ENCODE measurements at places on chromosomes 4 and X.
A peak's percentile ranks its signal among the peaks of the same experiment; 100 is the strongest.

DNA sequence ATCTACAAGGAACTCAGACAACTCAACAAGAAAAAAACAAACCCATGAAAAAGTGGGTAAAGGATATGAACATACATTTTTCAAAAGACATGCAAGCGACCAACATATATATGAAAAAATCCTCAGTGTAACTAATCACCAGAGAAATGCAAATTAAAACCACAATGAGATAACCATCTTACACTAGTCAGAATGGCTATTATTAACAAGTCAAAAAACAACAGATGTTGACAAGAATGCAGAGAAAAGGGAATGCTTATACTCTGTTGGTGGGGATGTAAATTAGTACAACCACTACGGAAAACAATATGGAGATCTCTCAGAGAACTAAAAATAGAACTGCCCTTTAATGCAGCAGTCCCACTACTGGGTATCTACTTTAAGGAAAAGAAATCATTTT, 12.1 kb downstream of the NIPAL1 start:
- DNase-seq = peak; percentile 32

DNA sequence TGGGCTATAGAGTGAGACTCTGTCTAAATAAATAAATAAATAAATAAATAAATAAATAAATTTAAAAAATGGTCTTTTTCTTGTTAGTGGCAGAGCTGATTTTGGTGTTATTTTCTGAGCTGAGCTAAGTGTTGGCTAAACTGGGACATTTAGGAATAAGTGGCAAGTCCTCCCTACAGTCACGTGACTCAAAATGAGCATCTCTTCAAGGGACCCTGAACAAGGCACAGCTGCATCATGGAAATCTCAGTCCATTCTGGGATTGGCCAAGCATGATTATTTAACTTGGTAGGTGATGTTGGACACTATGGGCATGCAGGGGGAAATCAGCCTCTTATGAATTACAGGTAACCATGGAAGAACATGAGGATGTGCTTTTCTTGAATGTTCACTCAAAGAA, 42.0 kb downstream of the HAND2 start:
- DNase-seq = no peak

GRCh38 chr4:3044870-3045819, 29.2 kb downstream of the HTT-AS start:
- DNase-seq = peak; percentile 26

GRCh38 chrX:120380699-120381098, 18.8 kb downstream of the ATP1B4 start:
- peak; percentile 61 for DNase-seq

DNA sequence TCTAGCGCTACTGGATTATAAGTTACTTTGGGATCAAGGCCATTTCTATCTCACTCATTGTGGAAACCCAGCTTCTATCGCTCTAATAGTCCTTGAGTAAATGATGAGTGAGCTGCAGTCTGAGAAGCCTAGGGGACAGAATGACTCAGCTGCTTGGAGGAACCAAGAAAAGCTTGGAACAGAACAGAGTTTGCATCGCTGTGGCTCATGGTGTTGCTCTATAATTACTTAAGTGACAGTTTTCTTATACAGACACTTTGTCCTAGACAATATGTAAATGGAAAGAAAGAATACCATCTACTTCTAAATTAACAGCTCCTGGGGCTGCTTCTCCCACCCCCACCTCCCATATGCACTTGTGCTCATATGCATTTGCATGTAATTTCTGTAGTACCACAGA, 156.9 kb downstream of the SLIT2 start:
- DNase-seq = no peak

DNA sequence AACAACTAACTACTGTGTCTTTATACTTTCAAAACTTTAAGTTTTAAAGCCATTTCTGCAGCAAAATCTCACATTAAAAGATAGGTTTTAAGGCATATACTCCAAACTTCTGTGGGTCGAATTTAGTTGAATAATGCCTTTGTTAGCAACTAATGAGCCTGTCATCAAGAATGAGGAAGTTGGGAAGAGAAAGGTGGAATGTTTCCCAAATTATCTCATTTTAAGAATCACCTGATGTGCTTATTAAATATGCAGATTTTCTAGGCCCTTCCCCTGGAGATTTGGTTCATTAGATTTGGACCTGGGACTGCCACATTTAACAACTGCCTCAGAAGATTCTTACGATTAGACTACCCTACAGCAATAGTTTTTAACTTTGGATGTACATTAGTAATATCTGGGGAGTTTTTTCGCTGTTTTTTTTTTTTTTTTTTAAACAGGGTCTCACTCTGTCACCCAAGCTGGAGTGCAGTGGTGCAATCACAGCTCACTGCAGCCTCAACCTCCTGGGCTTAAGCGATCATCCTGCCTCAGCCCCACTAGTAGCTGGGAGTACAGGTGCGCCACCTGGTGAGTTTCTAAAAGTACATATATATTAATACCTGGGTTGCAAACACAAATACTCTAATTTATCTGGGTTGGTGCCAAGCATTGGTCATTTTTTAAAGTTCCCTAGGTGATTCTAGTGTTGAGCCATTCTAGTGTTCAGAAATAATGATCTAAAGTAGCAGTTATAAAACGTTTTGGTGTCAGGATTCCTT, 16.1 kb upstream of the TASL start:
- DNase-seq = peak; percentile 41

GRCh38 chr4:152075253-152075928, 314.6 kb upstream of the GATB start:
- no peak for DNase-seq

GRCh38 chr4:41358647-41359421, 102.1 kb downstream of the UCHL1 start:
- peak; percentile 7 for DNase-seq

GRCh38 chr4:126583509-126583908, 1049.2 kb upstream of the INTU start:
- DNase-seq = peak; percentile 24

GRCh38 chr4:184439856-184440594, 34.3 kb downstream of the IRF2 start:
- DNase-seq = no peak

DNA sequence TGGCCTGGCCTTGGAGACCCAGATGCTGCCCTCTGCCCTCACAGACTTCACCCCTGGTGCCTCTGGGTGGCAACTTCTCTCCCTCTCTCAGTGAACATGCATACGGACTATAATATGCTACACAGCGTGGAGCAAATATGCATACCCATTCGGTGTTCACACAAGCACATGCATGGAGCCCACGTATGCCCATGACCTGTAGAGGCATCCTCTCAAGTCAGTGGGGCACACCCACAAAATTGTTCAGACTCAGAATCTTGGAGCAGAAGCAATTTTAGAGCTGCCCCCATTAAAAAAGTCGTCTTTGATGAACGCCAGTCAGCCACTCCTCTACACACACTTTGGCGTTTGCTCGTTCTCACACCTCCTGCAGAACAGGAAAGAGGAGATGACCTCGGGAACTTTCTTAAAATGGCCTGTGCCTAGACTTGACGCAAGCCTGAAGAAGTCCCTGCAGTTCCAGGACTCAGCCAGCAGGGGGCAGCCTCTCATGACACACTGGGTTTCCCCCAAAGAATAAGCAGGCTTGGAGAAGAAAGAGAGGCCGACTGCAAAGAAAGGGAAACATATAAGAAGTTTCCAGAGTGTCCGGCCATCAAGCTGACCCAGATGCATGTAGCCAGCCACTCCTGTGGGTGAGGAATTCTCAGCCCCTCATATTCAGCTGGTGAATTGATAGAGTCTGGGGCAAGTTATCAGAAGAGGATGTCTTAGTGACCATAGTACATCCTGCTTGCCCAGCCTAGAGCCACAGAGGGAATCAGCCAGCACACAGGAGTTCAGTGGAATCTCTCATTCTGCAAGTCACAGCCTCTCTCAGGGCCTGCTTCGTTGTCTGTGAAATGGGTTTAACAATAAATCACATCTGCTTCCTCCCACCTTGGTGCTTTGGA, 17.3 kb downstream of the APLN start:
- peak; percentile 70 for DNase-seq

- no peak for DNase-seq
Measured at GRCh38 chrX:109735202-109735744, 2.2 kb upstream of the ACSL4 start.

GRCh38 chrX:44903107-44903506, 30.1 kb downstream of the KDM6A start:
- DNase-seq = peak; percentile 5

- DNase-seq = no peak
Measured at GRCh38 chr4:34943741-34944386, 1300.5 kb downstream of the ARAP2 start.

DNA sequence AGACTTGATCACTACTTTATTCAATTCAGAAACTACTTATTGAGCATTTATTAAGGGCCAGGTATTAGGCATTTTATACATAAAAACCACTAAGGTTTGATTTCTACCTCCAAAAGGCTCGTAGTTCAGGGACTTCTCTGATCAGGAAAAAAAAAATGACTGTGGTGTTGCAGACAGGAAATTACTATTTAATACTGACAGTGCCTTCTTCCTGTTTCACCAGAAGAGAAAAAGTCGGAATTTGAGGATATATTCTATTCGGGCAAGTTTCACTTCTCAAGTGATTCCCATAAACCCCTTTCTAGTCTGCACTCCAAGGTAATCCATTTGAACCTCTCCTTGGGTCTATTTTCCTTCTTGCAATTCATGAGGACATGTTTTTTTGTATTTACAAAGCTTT, 15.3 kb upstream of the TASL start:
- peak; percentile 28 for DNase-seq

GRCh38 chrX:57121162-57121755, at the start of gene SPIN2B:
SPIN2B (minus strand) TSS chrX:57121548.
- no peak for DNase-seq

DNA sequence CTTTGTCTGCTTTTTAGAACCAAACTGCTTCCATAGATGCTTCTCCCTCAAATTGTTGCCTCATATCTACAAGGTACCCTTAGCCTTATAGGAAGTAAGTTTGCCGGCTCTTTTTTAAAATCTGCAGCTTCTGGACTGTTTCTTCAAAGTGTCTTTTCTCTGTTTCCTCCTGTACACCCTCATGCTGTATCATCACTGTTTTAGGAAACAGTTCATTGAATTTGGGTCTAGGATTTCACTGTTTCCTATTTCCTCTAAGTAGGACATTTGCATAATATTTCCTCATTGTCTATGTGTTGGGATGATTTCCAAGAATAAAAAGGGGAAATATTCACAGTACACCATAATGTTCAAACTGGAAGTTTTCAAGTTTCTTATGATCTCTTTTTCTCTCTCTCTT, 43.0 kb downstream of the BANK1 start:
- DNase-seq = no peak

DNA sequence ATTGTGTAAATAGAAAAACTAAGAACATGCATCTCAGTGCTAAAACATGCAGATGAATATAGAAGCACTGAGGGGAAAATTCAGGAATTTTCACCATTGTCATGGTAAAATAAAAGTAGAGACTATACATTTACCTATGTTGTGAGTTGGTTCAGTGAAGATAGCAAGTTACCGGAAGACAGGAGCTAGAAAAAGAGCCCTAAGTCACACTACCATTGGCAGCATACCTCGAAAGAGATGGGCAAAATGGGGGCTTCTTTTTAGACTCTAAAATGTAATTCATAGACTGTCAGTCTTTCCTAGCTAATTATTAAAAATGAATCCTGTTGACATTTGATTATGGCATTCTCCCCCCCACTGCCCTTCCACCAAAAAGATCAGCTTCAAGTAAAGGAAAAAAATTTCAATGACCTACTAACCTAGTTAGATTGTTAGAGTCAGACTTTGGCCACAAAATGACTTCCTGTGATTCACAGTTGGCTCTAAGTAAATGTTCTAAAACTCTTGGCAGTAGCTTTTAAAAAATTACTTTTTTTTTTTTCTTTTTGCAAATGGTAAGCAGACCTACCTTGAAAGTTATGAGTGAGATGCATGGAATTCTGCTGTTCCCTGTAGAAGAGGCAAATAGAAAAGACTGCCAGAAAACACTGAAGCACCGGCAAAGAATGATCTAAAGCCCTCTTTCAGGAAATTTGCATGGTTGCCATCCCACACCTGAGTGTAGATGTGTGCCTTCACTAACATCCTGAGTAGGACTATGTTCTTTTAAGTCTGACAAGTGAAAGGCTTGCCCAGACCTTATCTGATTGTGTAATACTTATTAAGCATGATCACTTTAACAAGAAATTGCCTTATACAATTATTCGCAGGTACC, 26.4 kb upstream of the ARSJ start:
- no peak for DNase-seq

- DNase-seq = peak; percentile 56
Measured at GRCh38 chrX:56978172-56978571, 17.2 kb downstream of the SPIN3 start.

DNA sequence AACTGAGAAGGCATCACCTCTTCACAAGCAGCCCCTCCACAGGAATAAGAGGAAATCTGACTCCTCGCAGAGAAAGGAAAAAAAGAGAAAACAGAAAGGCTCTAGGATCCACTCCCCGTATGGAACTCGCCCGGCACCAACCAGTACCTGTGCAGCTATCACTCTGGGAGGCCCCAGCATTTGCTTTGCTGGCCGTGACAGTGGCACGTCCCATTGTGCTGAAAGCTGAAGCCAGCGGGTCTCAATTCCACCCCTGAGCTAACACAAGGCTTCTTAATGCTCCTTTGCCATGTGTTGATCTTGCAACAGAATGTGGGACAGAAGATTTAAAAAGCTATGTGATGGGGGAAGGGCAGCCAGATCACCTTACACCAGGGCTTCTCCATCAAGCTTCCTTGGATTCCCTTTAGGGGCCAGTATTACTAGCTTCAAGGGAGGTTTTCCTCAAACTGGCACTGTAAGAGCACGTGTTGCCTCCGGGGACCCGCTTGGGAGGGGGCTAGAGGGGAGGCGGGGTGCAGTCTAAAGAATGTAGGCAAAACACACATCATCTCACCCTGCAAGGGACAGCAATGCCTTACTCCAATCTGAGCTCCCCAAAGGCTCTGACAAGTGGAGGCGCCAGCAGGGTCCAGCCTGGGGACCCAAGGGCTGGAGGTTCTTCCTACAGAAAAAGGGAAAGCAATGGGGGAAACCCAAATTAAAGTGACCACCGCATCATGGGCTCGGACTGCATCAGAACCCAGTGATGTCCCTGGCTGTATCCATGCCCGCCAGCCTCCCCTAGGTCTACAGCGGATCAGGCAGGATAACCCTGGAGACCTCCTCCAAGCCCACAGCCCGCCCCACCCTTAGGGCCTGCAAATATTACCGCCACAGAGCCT, 1.2 kb downstream of the USP46 start:
- DNase-seq = no peak

DNA sequence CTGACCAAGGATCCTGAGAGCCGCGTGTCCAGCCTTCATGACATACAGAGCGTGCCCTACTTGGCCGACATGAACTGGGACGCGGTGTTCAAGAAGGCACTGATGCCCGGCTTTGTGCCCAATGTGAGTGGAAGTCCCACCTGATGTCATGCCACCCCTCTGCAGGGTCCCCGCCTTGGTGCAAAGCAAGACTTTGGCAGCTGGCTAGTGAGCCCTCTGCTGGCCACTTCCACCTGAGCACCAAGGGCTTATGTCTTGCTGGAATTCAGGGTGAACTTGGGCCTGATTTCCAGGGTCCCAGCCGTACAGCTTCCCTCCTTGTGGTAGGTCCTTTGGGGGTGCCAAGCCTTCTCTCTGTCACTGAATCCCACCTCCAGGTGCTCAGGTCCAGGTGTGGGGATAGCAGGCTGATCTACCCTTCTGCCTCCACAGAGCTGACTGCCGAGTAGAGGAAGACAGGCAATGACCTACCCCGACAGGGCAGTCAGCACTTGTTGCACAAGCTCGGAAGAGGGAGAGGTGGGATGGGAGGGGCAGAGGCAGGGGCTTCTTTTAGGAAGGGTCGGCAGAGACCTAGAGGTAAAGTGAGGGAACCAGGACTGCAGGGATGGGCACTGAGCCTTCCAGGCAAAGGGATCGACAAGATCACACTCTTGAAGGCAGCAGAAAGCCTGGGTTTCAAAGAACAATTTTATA, 248.1 kb downstream of the EVC2 start:
- peak; percentile 36 for DNase-seq

GRCh38 chrX:144715337-144715736, 532.0 kb upstream of the SPANXN1 start:
- DNase-seq = no peak

Measured in NAMALWA (cell line).